Stimulated activated CD8-positive, alpha-beta memory T cell treated with anti-CD3 and anti-CD28 coated beads, Interleukin-4, amount 100 ng/mL, for 1 hour (primary cell): ENCODE measurements at places on chromosomes 1 and 21.

- no peak for DNase-seq
Observed at GRCh38 chr1:40853885-40854170, 8.3 kb downstream of the CITED4 start.

GRCh38 chr1:113515498-113515897 lies 125.2 kb downstream of the MAGI3 start:
- no peak for DNase-seq

DNA sequence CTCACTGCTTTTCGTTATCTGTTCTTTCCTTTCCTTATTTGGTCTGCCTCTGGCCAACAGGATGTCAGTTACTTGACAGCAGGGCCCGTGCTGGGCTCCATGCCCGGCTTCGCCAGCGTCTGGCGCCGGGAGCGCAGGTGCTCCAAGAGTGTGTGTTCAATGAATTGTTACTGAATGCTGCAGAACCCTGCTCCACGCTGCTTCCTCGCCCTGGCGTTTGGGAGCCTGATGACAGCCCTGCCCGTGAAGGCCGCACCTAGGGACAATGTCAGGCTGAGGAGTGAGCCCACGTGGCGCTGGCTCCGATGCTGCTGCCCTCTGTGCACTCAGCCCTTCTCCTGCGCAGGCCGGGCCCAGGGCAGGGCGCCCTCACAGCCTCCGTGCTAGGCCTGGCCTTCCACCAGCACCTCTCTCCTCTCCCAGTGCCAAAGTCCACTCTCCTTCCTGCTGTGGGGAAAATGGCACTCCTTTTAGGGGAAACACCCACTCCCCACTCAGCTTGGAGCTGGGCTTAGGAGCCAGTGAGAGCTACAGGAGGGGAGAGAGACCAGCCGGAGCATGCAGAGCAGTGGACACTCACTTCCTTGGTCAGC lies 51.4 kb downstream of the ACBD3 start:
- DNase-seq, result no peak

DNA sequence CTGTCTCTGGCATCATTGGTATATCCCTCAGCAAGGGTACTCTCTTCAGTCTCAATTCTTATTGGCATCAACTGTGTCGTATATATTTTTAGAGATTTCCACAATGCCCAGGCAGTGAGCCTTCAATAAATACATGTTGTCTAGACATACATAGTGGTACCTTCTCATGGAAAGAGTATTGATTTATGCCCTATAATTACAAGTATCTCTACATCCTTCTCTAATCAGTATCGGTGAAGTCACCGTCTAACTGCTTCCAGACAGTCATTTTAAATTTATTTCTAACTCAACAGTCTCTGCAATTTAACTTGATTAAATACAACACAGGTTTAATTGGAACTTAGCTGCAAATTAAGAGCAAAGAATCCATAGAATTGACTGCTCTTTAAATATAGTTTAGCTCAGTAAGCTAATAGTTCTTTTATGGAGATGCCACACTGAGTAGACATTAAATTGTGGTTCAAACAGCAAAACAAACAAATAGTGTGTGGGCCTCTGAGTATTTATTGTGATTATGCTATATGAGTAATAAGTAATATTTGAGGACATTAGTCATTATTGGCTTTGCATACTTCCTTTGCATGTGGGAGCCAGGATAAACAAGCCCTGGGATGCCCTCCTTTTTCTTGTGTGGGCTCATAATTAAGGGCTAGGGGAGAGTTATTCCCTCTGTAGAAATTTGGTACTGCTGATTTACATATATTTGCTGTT lies 126.9 kb upstream of the DUSP10 start:
- no peak for DNase-seq

DNA sequence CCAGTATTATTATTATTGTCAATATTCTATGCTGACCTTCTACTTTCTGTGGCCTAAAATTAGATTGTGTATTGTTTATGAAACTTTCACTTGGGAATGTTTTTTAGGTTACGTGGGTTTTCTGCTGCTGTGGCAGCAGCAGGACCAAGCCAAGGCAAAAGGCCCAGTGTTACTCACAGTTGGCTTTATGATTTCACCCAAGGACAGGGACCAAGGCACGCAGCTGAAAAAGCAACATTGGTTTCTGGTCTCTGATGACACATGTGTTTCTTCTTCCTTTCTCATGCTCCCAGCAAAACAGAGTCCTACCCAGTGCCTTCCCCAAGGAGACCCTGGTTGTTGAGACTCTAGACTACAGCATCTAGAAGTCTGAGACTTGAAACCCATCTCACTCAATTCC lies 413.7 kb downstream of the SETD4 start:
- DNase-seq, result no peak

DNA sequence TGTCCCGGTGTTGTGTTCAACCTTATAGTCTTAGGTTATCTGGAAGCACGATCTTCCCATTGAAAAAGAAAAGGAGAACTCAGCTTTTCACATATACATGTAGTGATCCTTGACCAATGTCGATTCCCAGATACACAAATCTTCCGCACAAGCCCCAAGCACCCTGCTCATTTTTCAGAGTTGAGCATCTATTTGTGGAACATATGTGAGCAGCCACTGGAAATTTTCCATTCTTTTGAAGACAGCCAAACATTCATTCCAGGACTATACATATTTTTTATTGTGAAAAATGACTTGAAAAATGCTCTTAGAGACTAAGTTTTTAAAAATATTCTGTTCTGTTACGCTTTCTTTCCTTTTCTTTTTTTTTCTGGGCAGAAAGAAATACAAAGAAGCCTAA lies 371.9 kb downstream of the RGS7 start:
- no peak for DNase-seq

- no peak for DNase-seq
Observed at GRCh38 chr1:207084232-207084631, 4.4 kb upstream of the C4BPB start.
